ENCODE measurements at places on chromosomes 4 and X.

DNA sequence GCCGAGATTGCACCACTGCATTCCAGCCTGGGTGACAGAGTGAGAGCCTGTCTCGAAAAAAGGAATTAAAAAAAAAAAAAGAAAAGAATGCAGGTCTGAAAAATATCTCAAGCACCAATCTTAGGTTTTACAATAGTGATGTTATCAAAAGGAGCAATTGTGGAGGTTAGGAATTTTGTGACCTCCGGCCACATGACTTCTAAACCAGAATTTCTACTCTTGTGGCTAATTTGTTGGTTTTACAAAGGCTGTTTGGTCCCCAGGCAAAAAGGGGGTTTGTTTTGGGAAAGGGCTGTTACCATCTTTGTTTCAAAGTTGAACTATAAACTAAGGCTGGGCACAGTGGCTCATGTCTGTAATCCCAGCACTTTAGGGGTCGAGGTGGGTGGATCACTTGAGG is 15.4 kb upstream of the ZNF41 start:
- DNase-seq: no peak

GRCh38 chr4:61786211-61786610 is 586.1 kb downstream of the ADGRL3 start:
- no peak for DNase-seq

DNA sequence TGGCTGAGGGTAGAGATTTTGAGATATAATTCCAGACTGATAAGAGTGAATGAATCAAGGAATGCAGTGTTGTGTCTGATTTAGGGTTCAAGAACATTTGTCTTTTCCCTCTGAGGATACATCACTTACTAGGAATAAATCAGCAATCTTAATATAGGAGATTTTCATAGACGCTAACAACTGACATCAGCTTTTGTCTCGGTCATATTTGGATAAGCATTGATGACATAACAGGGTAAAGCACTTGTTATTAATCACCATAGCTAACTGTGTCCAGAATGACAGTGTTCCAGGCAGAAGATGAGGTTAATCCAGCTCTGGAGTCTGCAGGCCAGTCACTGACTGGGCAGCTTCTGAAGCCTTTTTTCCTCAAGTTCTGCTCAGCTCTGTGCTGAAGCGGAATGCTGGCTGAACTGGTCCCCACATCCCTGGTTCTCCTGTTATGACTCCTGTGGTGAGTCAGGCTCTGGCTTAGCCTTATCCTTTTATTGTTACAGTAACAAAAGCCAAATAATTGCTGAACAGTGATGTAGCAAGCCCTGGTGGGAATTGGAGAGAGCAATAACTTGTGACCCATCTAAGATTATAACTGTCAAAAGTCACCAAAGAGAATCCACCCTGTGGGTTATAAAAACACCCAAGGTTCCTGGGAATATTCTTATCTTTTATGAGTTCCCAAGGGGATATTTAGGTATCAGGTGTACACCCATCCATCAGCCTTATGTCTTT is 41.8 kb downstream of the FNIP2 start:
- no peak for DNase-seq

DNA sequence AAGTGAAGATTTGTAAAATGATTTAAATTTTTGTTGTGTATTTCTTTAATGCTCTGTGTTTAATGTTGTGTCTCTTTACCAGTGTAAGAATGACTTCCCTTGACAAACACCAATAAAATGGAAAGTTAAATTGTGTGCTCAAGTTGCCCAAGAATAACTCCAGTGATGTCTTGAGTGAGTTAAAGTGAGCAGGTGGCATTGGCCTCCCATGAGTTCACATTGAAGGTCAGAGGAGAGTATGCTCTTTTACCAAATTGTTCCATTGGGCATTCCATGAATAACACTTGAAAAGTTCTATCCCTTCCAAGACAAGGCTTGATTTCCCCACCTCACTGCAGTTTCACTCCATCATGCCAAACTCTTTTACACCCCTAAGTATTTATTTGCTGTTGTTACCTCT is 4.5 kb downstream of the ANXA5 start:
- DNase-seq: no peak

GRCh38 chrX:149830192-149830873 is 48.6 kb downstream of the MAGEA9 start:
- no peak for DNase-seq

DNA sequence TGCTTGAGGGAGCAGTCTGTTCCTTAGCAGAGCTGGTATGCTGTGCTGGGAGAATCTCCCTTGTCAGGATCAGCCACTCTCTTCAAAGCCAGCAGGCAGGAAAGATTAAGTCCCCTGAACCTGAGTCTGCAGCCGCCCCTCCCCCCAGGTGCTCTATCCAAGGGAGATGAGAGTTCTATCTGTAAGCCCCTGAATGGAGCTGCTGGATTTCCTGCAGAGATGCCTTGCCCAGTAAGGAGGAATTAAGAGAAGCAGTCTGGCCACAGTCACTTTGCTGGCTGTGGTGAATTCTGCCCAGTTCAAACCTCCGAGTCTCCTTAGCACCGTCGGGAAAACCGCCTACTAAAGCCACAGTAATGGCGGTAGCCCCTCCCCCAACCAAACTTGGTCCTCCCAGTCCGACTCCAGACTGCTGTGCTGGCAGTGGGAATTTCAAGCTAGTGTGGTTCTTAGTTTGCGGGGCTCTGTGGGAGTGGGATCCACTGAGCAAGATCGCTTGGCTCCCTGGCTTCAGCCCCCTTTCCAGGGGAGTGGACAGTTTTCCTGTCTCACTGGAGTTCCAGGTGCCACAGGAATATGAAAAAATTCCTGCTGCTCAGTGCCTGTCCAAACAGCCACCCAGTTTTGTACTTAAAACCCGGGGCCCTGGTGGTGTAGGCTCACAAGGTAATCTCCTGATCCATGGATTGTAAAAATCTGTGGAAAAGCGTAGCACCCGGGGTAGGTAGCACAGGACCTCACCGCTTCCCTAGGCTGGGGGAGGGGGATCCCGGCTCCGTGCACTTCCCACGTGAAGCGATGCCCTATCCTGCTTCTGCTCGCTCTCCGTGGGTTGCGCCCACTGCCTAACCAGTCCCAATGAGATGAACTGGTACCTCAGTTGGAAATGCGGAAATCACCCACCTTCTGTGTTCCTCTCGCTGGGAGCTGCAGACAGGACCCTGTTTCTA is 38.0 kb downstream of the RAB28 start:
- no peak for DNase-seq

- no peak for DNase-seq
Observed at GRCh38 chrX:48002929-48003328, 860 bp downstream of the ZNF182 start.

DNA sequence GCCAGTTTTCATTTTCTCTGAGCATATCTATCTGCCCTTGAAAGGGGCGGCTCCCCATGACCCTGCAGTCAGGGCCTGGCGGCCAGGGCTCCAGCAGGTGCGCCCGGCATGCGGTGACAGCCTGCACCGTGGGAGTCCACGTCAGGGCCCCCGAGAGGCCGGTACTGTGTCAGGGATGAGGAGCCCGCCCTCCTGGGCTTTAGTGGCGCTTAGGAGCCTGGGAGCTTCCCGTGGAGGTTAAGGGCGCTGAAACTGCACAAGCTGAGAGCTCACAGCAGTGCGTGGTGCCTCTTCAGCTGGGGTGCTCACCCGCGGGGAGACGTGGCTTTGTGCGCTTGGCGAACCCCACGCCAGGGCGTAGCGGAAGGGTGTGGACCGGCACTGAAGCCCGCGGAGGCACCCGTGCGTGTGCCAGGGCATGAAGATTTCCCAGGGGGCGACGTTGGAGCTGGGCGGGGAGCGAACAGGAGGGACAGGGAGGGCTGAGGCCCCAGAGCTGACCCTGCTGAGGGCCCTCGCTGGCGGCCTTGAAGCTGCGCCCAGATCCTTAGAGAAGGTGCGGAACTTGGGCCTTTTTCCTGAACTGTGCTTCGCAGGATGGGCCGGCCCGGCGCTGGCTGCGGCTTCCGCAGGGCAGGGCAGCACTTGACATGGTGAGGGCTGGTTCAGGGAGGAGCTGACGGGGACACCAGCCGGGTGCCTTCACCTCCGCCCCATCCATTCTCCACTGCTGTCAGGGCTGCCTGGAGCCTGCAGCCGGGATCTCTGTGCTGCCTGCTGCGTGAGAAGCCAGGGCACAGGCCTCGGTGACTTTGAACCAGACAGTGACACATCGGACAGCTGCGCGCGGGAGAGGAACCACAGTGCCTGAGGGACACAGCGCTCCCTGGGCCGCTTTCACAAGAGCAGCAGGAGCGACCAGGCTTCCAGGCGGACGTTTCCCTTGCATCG is 32.9 kb downstream of the HTT-AS start:
- peak; percentile 34 for DNase-seq

GRCh38 chrX:47384502-47384901 is 14.1 kb downstream of the ZNF157 start:
- DNase-seq: peak; percentile 66

- DNase-seq: no peak
Observed at GRCh38 chr4:108466936-108467902, 153.2 kb upstream of the RPL34 start.

DNA sequence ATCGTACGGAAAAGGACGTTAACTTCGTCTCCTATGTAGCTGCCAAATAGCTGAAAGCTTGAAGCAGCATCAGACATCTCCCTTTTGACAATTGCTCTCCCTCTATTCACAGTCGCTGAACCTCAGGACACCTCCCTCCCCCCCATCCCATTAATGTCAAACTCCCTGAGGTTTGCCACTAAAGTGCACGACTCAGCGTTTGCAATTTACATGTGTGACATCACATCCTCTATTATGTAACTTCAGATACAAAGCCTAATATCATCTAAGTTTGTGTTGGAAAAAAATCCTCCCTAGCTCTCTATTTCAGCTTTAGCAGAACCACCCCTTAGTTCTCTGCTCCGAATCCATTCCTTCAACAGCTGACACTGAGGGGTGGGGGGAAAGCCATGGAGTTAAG is 5.5 kb upstream of the NR3C2 start:
- DNase-seq: no peak

DNA sequence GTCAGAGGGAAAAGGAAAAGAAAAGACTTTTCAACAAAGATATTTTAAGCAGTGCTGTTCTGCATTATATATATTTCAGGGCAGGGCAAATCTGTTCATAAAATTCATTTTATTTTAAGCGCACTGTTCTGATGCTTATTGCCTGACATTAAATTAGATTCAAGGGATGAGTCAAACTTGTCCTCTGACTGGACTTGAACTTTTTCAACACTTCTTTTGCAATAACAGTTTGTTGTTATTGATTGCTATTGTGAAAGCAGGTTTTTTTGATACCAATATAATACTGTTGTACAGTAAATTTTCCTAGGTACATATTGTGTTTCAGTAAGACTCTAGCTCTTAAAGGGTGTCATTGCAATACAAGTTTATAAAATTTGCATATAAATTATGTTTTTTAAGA is 481.3 kb downstream of the NAF1 start:
- DNase-seq: no peak

DNA sequence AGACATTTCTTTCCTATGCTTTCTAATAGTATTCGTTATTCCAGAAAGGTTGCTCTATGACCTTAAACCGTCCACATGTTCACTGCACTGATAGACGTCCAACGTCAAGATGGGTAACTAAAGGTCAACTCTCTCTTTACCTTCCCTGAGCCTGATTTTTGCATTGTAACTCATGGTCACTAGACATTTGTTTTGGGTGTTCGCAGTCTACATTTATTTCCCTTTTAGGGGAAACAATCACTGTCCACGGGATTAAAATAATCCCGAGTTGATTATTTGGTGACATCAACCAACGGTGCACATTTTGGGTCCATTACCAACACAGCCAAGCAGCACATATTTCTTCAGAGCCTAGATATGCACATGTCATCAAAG is 540 bp upstream of the HADH start:
- DNase-seq: no peak

- no peak for DNase-seq
Observed at GRCh38 chr4:118942465-118942864, 53.8 kb downstream of the SYNPO2 start.

DNA sequence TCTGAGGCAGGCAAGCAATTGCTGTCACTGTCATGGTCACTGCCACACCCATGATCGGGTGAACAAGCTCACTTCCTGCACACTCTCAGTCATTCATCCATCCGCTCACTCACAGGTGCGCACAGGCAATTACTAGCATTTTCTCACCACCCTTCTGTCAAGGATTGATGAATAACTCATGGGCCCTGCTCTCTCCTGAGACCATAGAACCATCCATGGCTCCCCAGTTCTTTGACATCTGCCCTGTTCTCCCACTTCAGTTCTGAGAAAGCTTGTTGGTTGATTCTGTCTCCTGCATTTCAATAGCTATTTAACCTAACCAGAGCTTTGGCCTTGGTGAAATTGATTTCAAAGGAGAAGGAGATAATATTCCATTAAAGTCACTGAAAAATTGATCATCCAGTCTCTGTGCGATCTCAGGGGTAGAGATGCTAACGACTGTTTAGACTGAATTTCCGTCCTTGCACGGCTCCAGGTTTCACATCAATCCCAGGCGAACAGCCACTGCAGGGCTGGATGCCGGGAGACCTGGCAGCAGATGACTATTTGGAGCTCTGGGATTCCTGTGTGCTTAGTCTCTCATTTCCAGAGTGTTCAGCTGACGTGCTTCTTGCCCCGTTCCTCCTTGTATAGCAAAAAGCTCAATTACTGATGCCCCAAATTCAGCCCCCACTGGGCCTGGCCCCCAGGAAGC is 36.9 kb upstream of the ADRA2C start:
- DNase-seq: no peak

GRCh38 chr4:163486321-163486720 is 8.2 kb upstream of the TMA16 start:
- DNase-seq: no peak

GRCh38 chr4:26885912-26886274 is 25.3 kb downstream of the STIM2 start:
- DNase-seq: peak; percentile 40

- no peak for DNase-seq
Observed at GRCh38 chr4:146371812-146372211, 149.9 kb downstream of the SLC10A7 start.

- no peak for DNase-seq
Observed at GRCh38 chrX:34849371-34849770, 93.2 kb upstream of the FAM47B start.

- DNase-seq: no peak
Observed at GRCh38 chr4:83335701-83336100, 1.1 kb upstream of the HPSE start.

- DNase-seq: no peak
Observed at GRCh38 chr4:70027011-70027410, 1.2 kb upstream of the HTN3 start.

GRCh38 chr4:76680952-76681351 is 217.0 kb downstream of the SOWAHB start:
- no peak for DNase-seq

- DNase-seq: no peak
Observed at GRCh38 chr4:81594490-81595159, 122.9 kb upstream of the RASGEF1B start.

DNA sequence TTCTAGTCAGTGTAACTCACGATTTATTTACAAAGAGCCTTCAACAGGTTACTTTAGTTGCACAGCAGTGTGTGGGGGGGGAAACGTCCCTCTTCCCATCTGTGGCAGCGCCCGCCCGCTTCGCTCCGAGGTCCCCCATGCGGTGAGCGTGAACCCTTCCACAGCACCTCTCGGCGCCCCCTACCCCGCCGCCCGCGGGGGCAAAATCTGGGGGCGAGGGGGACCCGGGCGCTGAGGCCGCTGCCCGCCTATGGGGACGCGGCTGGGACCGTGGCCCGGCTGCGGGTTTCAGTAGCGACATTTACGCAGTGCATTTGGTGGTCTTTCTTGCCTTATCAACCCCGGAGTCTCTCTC is 6.4 kb downstream of the NKX6-1 start:
- no peak for DNase-seq

All from midbrain (tissue), 1 donor.